Stomach (tissue), 19 donors: ENCODE measurements at places on chromosomes 7 and 10. TPM values are rescaled to one million over a fixed set of nuclear protein-coding genes. Genes with fewer than 3 reads are reported as not detected.

Gene PLPP4
- polyA plus RNA-seq: not detected

Gene BRAF
- 4.6 TPM for polyA plus RNA-seq

Gene GRM3
- not detected for polyA plus RNA-seq

- DNase-seq: no peak
- H3K36me3 ChIP-seq: no peaks in the 10 kb centered on the region
- peaks cover 62% of the 10 kb centered on the region for H3K4me1 ChIP-seq
- H3K27me3 ChIP-seq: peaks cover 9% of the 10 kb centered on the region
- H3K27ac ChIP-seq: no peak overlapping the region
These were observed 5.4 kb downstream of the COBL start for GRCh38 chr7:51311166-51311565.

DNA sequence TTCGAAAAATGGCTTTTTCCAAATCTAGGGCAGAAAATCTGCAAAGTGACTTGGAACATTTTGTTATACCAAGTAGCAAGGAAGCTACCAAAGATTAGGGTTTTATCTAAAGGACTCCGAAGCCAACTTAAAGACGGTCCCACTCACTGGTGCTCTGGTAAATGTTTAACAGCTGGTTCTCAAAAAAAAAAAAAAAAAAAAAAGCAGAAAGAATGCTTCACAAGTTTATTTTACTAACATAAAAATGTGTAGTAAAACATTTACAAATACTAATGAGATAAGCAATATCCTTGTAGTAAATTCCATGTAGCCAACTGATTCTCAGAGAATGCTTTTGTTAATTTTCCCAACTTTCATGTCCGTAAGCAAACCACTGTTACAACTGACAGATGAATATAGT lies 38.4 kb downstream of the TAF3 start:
- no peaks in the 10 kb centered on the region for H3K27me3 ChIP-seq
- H3K27ac ChIP-seq: no peak overlapping the region
- H3K4me3 ChIP-seq: no peak overlapping the region
- H3K36me3 ChIP-seq: no peaks in the 10 kb centered on the region
- H3K4me1 ChIP-seq: peaks cover 24% of the 10 kb centered on the region

GRCh38 chr7:35523292-35523691 lies 171.6 kb downstream of the HERPUD2 start:
- H3K36me3 ChIP-seq: no peaks in the 10 kb centered on the region
- DNase-seq: no peak
- H3K27ac ChIP-seq: no peak overlapping the region
- no peaks in the 10 kb centered on the region for H3K27me3 ChIP-seq

Gene FRMPD2
- not detected for polyA plus RNA-seq

DNA sequence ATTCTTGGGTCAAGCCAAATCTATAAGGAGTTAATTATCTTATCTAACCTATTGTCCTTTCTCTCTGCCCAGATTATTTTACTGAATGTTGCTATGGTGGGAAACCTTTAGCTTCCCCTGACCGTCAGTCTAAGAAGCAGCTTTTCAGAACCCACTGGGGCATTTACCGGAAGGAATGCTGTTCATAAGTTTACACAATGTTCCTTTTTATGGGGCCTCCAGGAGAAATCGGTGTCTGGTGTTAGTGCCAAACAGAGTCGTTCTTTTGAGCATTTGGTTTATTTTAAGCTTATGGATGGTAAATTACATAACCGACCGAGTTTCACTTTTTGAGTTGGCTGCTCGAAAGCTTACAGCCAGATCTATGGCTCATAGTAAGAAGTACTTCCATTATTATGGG lies 111.9 kb downstream of the CACNB2 start:
- no peaks in the 10 kb centered on the region for H3K36me3 ChIP-seq
- H3K27me3 ChIP-seq: no peaks in the 10 kb centered on the region
- no peaks in the 10 kb centered on the region for H3K4me1 ChIP-seq
- no peak for DNase-seq
- no peak overlapping the region for H3K4me3 ChIP-seq
- no peak overlapping the region for H3K27ac ChIP-seq

- H3K36me3 ChIP-seq: no peaks in the 10 kb centered on the region
- no peak overlapping the region for H3K4me3 ChIP-seq
- no peaks in the 10 kb centered on the region for H3K4me1 ChIP-seq
- H3K27ac ChIP-seq: no peak overlapping the region
- no peak for DNase-seq
These were observed 166.9 kb upstream of the BMPER start for GRCh38 chr7:33738260-33738935.

DNA sequence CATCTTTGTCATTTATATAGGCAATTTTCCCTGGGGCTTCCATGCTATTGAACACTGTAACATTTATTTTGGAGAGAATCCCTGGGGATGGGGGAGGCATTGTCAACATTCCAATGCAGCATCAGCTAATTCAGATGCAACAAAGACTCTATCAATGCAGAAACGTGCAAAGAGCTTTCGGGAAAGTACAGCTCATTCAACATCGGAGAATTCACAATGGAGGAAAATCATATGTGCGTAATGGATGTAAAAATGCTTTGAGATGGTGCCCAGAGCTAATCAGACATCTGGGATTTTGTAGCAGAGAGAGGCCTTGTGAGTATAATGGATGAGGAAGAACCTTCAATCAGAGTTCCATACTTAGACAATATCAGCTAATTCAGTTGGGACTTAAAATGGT lies 28.3 kb upstream of the FIS1 start:
- no peaks in the 10 kb centered on the region for H3K4me1 ChIP-seq
- no peak overlapping the region for H3K4me3 ChIP-seq
- no peak for DNase-seq
- no peaks in the 10 kb centered on the region for H3K27me3 ChIP-seq
- no peaks in the 10 kb centered on the region for H3K36me3 ChIP-seq
- no peak overlapping the region for H3K27ac ChIP-seq

Gene HMX2
- polyA plus RNA-seq: not detected

DNA sequence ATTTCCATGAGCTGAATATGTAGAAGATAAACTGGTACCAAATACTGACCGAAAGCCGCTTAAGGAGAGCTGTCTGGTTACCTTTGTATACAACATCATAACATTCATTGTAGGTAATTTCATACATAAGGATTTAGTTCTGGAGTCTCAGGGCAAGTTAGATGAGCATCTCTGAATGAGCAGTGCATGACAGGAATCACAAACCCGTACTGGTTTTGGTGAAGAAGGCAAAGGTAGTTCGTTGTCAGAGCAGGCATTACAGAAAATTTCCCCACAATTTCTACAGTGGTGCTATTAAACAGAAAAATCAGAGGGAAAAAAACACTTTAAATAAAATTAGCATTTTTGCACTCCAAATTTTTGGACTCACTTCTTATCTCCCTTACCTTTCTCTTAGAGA lies 12.9 kb upstream of the PBLD start:
- H3K27me3 ChIP-seq: no peaks in the 10 kb centered on the region
- H3K4me3 ChIP-seq: no peak overlapping the region
- H3K27ac ChIP-seq: no peak overlapping the region

DNA sequence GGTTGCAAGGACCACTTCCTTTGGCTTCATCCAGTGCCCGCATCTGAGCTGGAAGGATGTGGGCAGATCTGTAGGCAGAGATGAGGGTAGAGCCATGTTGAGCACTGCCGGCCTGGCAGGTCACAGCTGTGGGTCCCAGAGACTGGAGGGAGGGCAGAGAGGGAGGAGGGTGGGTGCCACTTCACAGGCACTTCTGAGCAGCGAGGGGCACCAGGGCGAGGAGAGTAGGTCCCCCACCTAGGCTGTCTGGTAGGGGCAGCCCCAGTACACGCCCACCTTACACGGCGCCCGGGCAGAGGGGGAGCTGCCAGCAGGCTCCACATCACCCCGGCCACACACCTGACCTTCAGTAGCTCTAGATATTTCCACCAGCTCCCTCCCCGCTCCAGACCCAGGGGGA lies 473.0 kb upstream of the FOXK1 start:
- H3K27me3 ChIP-seq: no peaks in the 10 kb centered on the region
- DNase-seq: no peak
- no peak overlapping the region for H3K27ac ChIP-seq
- H3K4me3 ChIP-seq: no peak overlapping the region
- no peaks in the 10 kb centered on the region for H3K4me1 ChIP-seq

DNA sequence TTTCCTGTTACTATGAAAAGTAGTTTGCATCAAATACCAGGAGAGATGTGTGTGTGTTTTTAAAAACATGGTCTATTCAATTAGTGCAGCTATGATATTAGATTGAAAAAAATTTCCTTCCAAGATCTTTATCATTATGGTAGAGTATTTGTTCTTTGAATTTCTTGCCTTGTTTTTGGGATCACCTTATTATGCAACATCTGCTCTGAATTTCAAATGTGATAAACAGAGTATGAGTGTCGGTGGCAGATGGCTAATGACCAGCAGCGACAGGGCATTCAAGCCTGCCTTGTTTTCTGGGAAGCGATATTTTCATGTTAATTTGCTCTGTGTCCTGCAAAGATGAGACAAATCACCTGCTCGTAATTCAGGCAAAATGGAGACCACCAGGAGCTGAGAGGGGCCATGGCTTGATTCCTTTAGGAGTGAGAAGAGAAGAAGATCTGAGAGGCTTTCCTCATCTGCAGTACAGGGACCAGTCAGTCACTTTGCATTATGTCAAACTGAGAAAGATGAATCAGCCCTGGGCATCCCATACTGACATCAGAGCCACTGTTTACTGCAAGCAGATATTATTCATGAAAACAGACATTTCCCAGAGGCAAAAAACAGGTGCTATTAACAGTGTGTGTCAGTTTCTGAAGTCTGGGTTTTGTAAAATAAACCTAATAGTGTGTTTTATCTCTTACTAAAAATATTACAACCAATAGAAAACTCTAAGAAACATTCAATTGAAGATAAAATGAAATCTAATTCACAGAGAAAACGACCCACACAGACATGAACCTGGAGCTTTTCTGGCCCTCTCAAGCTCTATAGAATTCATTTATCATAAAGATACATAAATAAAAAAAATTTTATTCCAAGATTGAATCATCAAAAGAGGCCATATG lies 67.6 kb downstream of the CDK6 start:
- H3K4me1 ChIP-seq: peaks cover 10% of the 10 kb centered on the region
- H3K36me3 ChIP-seq: peaks cover 11% of the 10 kb centered on the region

Gene SPDYE9
- polyA plus RNA-seq: not detected

Gene CYP3A4
- not detected for polyA plus RNA-seq

Gene CNNM1
- 0.31 TPM for polyA plus RNA-seq
